ENCODE measurements at places on chromosomes 12 and 14. TPM values are rescaled to one million over a fixed set of nuclear protein-coding genes. Genes with fewer than 3 reads are reported as not detected.

The INHBC gene
- total RNA-seq, result 0.10 TPM

The KNTC1 gene
- 26.2 TPM for total RNA-seq

The DPPA3 gene
- not detected for total RNA-seq

The C12orf50 gene
- under 0.01 TPM for total RNA-seq

The YEATS4 gene
- 32.3 TPM for total RNA-seq

The DNAI7 gene
- total RNA-seq, result 0.10 TPM

The ENDOU gene
- total RNA-seq, result not detected

The VPS29 gene
- total RNA-seq, result 46.0 TPM

The DNAH10 gene
- 0.21 TPM for total RNA-seq

The SERPINA5 gene
- not detected for total RNA-seq

The ZFYVE21 gene
- 2.0 TPM for total RNA-seq

The GIT2 gene
- total RNA-seq, result 86.7 TPM

The NEDD1 gene
- 41.7 TPM for total RNA-seq

The OR10G3 gene
- total RNA-seq, result not detected

The ARMH4 gene
- 0.21 TPM for total RNA-seq

The CLEC4D gene
- 10.9 TPM for total RNA-seq

The YAF2 gene
- 74.3 TPM for total RNA-seq

The LMNTD1 gene
- not detected for total RNA-seq

The FBXO33 gene
- total RNA-seq, result 114 TPM

The NID2 gene
- 0.31 TPM for total RNA-seq

The ALG10B gene
- total RNA-seq, result 7.7 TPM

The SIX1 gene
- total RNA-seq, result not detected

The PTCSC3 gene
- not detected for total RNA-seq

The DPF3 gene
- total RNA-seq, result 1.3 TPM

The OR11H7 gene
- not detected for total RNA-seq

Measured in mononuclear cell (primary cell).